Fibroblast of skin of right quadriceps (primary cell): ENCODE measurements at places on chromosomes 4 and X.

GRCh38 chr4:86831262-86832130 lies 17.7 kb downstream of the SLC10A6 start:
- DNase-seq: peak; percentile 89

- peak; percentile 21 for DNase-seq
Measured at GRCh38 chr4:94695384-94695783, 62.4 kb upstream of the BMPR1B start.

GRCh38 chr4:40173470-40173875 lies 23.4 kb upstream of the RHOH start:
- DNase-seq: no peak

- DNase-seq: no peak
Measured at GRCh38 chr4:87392183-87392582, 1.2 kb upstream of the HSD17B11 start.

- no peak for DNase-seq
Measured at GRCh38 chrX:1661048-1661921, 46.4 kb downstream of the ASMT start.
